ENCODE measurements at places on chromosomes 12 and 14.

GRCh38 chr12:93019212-93019927 lies 90.3 kb upstream of the EEA1 start:
- DNase-seq, result no peak

DNA sequence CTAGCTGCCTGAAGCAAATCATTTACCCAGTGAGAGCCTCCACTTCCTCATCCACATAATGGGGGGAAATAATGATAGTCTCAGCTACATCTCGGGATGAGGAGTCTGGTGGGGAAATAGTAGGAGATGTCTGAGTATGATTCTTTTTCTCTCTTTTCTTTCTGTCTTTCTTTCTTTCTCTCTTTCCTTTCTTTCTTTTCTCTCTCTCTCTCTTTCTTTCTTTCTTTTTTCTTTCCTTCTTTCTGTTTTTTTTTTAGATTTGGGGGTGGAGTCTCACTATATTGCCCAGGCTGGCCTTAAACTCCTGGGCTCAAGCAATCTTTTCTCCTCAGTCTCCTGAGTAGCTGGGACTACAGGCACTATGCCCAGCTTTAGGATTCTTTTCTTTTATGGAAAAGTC lies 12.8 kb downstream of the HOXC4 start:
- no peak for DNase-seq

- no peak for DNase-seq
These were observed 9.2 kb upstream of the MYF6 start for GRCh38 chr12:80698256-80698655.

DNA sequence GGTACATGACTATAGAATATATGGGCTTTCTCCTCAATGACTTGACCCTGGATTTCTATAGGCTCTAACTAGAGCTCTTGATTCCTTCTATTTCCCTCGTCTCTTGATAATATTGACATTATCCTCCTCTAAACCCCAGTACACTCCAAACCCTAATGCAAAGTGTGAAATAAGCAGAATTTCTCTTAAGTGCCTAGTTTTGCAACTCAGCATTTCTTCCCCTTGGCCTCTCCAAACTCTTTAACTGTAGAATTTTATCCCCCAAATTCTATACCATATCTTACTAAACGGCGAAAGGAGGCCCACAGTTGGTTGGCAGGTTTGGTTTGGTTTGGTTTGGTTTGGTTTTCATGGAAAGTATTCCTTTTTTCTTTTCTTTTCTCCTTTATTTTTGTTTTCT lies 498.7 kb downstream of the CCER1 start:
- no peak for DNase-seq

DNA sequence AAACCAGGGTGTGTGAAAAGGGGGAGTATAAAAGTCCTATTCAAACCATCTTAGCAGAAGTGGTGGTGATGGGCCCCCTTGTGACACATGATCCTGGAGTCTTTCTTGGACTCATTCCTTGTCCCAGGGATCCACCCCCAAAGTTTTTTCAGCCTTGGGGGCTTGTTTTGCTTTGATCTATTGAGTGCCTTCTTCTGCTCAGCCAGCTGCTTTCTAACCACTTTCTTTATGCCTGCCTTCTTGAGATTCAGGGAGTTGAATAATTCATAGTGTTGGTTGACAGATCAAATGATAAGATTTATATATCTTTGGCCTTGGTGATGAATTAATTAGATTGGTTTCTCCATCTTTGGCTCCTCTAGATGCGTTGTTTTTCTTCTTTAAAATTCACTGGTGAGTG lies 926.7 kb downstream of the DIO2 start:
- DNase-seq, result no peak

DNA sequence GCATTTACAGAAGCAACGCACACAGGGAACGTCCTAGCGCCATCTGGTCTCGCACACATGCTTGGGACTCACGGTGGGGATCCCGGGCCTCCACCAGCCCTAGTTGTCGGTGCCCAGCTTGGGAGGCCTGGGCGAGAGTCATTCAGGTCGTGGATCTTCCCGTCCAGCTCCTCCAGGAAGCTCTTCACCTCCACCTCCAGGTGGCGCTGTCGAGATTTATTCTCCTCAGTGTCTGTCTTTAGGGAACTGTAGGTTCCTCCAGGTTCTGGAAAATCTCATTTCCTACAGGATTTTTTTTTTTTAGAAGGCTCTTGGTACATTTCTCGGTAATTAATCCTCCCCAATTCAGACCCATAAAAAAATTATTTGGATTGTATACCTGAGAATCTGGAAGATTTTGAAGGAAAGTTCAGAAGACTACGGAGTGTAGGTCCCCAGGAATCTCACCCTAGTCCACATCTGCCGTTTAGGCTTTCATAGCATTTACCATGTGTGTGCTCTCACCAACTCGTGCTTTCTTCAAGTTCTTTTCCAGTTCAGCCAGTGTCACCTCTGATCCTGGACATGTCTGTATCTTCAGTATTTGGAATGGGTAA lies 910.0 kb downstream of the TMEM121 start:
- peak; percentile 23 for DNase-seq

DNA sequence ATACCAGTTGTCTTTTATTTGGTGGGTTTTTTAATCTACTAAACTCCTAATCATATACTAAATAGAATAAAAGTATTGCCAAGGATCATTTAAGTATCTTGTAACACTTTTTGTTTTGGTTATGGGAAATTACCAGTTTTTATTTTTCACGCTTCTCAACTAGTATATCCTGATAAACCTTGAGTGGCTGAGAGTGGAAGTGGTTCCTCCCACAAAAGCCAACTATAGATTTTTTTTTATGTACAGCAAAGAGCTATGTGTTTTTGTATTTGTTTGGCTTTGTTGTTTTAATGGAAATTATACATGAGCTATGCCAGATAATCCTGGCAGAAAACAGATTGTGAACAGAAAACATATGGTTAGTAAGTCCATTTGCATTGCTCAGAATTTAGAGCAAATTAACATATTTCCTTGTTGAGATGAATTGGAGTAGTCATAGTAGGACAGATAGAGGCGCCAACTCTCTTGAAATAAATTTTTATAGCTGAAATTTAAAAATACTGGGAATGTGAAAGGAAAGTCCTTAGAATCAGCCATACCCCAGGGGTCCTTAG lies 60.9 kb upstream of the PSMA6 start:
- no peak for DNase-seq

Data from RWPE1 (cell line).